ENCODE measurements at places on chromosomes 5 and 9.

- DNase-seq = no peak
Observed at GRCh38 chr5:33629999-33630398, 189.2 kb downstream of the TARS1 start.

GRCh38 chr5:144794922-144795321 is 624.2 kb downstream of the KCTD16 start:
- no peak for DNase-seq

GRCh38 chr9:104858271-104858670 is 69.7 kb downstream of the ABCA1 start:
- no peak for DNase-seq

GRCh38 chr9:13064676-13065075 is 214.8 kb downstream of the MPDZ start:
- DNase-seq = no peak

- DNase-seq = no peak
Observed at GRCh38 chr5:172871536-172871935, 37.5 kb downstream of the ERGIC1 start.

DNA sequence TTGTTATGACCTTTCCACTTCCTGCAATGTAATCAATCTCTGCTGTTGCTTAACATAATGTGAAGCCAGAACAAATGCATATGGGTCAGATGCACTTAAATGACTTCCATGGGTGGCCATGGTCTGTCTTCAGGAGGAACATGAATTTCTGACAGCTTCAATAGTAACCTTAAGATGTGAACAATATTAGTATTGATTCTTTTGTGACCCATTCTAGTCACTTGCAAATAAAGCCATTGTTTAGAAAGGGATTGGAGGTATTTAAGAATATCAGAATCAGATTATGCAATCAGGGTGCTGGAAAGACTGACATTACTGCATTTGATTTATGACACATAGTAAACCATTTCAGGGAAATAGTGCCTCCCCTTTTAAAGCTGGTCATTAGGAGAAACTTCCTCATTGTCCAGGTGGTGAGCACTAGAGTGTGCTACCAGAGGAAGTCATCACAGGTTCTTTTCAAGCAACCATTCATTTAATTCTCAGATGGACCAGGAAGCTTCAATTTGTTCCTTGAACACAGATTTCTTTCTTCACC is 32.1 kb downstream of the GRIN3A start:
- DNase-seq = no peak

DNA sequence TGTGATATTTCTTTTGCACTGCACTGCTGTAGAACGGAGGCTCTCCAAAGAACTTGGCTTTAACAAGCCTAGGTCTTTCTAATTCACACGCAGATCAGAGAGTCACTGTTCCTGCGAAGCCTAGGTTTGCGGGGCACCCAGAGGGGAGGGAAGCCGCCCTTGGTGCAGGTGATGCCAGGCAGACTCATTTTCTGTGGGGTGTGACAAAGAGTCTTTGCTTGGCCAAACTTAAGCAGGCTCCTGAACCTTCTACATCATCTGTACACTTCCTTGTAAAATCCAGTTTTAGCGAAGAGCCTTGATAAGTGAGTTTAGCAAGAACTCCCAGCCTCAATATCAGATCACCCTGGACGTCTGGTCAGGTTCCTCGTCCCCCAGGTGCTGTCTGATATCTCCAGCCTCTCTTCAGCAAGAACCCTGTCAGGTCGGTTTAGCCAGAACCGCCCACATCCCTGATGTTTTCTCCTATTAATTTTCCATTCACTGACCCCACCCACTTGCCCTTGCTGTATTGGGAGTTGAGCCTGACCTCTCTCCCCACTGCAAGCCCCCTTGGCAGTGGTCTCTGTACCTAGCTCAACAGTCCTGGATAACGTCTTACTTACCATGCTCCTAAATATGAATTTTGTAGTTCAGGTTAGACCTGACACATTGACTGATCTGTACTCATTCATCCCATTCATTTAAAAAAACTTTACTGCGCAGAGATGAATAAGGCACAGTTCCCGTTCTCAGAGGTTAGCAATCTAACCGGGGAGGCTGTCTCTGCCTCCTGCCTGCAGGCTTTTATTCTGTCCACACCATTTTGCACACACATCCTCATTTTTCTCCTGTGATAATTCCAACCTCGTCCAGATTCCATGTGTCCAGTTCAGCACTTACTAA is 880 bp upstream of the UBAC1 start:
- no peak for DNase-seq

- no peak for DNase-seq
Observed at GRCh38 chr5:65791712-65792673, 70.0 kb downstream of the NLN start.

GRCh38 chr5:142926549-142926948 is 156.4 kb downstream of the ARHGAP26 start:
- DNase-seq = no peak

GRCh38 chr5:151141535-151141934 is 16.0 kb downstream of the ANXA6 start:
- DNase-seq = peak; percentile 21

- DNase-seq = no peak
Observed at GRCh38 chr5:32022638-32023037, 151.5 kb downstream of the GOLPH3 start.

DNA sequence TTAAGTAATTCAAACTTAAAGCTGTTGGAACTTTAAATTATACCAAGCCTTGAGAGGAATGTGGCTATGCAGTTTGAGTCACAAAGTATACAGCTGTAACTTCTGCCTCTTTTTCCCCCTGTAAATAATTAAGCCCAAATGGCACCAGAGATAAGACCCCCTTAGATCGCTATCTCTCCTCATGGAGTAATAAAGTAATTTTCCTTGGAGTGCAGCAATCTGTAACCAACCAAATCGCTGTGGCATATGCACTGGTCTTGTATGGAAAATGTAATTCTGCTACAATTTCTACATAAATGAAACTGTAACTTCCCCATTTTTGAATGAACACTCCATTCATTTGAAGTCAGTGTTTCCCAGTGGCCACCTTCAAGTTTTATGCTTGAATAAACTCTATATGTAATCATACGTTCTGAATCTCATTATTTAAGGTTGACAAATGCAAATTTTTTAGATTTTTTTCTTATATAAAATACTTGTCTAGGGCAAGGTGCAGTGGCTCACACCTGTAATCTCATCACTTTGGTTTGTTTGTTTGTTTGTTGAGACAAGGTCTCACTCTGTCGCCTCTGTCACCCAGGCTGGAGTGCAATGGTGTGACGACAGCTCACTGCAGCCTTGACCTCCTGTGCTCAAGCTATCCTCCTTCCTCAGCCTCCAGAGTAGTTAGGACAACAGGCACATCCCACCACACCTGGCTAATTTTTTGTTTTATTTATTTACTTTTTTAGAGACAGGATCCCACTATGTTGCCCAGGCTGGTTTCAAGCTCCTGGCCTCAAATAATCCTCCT is 12.3 kb downstream of the SUSD1 start:
- DNase-seq = no peak

DNA sequence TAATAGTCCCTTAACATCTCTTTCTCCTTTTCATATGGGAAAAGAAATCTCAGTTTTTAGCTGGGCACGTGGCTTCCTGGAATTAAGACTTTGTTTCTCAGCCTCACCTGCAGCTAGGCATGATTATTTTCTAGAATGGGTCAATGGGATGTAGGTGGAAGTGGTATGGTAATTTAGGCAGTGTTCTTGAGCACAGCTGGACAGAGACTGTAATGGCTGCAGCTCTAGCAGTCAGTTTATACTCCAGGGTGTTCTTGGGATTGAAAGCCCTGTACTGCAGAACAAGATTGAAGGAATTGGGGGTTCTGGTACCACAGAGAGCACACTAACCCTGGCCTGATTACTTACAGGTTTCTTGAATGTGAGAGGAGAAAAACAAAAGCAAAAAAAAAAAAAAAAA is 455.9 kb upstream of the ZNF608 start:
- no peak for DNase-seq

- DNase-seq = no peak
Observed at GRCh38 chr5:160369990-160370712, at the start of gene C1QTNF2. TSS of gene C1QTNF2 (minus strand) at chr5:160370626. CDS start at chr5:160355011, 15,615 bp downstream.

DNA sequence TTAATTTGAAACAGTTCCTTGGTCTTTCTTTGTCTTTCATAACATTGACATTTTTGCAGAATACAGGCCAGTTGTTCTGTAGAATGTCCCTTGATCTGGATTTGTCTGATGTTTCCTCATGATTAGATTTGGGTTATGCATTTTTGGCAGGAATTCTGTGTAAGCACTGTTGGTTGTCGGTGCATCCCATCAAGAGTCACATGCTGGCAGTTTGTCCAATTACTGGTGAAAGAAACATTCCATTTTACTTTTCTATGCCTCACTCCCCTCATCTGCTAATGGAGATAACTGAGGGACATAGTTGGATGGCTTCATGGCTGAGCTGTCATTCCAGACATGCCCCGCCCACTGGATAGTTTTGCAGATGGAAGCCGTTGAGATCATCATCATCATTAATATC is 7.6 kb upstream of the ZNF618 start:
- no peak for DNase-seq

GRCh38 chr5:159486836-159487235 is 156.5 kb upstream of the IL12B start:
- DNase-seq = no peak

DNA sequence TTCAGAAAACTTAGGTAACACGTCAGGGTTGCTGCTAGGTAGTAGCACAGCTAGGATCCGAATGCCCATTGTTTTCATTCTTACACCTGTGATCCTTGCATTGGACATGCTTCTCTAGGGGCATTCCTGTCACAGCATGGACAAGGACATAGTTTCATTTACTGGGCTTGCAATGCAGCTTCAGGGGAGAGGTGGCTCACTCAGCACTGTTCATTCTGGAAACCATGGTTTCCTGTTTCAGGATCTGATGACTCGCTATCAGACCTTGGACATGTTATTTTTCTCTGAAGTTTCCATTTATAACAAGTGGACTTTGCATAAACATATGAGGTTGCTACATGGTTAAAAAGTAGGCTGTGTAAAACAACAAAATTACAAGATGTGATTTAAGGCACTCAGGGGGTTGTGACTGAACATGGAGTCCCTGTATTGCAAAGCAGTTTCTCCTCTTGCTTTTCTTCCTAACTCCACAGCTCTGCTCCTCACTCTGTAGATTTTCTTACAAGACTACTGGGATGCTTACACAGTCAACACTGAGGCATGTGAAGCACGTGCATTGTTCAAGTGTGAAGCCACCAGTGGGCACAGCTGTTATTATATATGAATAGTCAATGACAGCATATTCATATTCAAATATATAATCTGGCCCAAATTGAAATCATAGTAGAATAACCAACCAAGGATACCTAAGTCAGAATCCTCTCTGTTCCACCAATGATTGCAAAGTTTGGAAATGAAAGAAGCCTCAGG is 66.1 kb upstream of the STK32A start:
- DNase-seq = no peak

GRCh38 chr9:83662933-83663332 is 40.0 kb downstream of the IDNK start:
- no peak for DNase-seq

DNA sequence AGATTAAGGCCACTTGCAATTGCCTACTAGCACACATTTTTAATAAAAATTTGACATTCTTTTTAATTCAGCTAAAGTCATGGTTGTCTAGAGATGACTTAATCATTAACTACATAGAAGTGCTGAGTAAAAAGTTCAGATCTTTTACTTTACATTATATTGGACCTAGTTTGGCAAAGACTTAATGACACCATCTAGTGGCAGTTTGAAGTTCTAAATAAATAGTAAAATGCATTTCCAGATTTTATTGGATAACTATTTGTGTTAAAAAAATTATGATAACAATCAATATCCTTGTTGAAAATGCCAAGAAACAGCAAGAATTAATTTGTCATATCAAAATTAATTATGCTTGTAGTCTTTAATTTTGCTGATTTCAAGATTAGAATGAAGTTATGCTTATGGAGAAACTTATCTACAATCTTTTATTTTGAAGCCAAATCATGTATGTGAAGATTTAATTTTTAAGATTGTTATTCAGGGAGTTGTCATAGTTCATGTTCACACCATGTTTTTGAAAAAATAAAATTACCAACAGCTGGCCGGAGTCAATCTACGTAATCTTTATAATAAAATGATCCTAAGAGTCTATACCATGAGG is 69.6 kb upstream of the PJA2 start:
- DNase-seq = no peak

- no peak for DNase-seq
Observed at GRCh38 chr5:43154469-43154868, 33.8 kb downstream of the ZNF131 start.

DNA sequence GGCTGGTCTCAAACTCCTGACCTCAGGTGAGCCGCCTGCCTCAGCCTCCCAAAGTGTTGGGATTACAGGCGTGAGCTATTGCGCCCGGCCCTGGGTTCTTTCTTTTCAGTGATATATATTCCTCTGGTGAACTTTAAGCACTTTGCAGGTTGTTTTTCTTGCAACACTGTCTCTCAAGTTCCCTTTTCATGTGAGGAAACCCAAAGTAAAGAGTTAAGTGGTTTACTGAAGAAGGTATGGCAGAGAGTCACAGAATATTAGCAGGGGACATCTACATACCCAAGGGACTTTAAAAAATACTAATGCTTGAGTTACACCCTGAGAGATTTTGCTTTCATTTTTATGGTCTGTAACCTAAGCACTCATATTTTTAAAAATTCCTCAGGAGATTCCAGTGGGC is 6.7 kb upstream of the GAPT start:
- no peak for DNase-seq

DNA sequence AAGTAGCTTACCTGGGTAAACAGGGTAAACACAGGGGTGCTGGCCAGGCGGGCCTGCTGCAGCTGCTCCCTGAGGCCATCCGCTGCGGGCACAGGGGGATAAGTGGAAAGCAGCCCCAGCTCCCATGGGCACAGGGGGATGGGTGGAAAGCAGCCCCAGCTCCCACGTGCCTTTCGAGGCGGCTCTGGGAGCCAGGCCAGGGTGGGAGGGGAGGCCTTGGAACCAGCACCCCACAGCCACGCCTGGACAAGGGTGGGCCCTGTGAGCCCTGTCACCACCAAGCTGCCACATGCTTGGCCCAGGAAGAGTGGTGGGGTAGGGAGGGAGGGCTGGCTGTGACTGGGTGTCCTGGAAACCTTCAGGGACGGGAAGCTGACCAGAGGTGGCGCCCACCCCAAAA is 7.8 kb upstream of the CARD9 start:
- no peak for DNase-seq

- DNase-seq = no peak
Observed at GRCh38 chr9:85743275-85744128, 1.7 kb upstream of the AGTPBP1 start.

DNA sequence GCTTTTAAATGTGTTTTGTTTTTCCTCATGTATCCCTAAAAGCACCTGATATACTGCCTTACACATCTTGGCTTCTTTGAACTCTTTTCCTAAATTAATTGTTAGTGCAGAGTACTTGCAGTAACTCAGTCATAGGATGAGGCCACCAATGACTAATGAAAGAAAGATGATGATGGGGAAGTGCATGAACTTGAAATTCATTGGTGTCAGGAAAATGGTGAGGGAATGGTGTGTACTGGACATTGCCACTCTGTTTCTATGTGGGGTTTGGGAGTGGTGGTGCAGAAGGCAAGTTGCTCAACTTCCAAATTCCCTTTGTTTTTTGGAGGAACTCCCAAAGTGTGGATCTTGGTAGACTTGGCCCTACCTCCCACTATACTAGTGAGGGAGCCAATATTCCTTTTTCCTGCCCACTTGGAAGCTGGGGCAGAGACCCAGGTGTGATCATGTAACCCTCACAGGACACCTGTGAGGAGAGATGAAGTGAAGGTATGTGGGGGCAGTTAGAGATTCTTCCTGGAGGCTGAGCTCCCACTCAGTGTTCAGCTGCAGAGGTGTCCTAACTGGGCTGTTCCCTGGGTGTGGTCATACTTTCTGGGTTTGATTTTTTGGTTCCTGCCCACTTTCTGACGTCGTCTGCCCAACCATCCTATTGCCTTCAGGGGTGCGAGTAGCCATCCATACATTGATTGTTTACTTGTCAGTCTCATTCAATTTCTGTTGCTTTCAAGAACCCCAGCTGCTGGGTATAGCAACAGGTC is 298.5 kb downstream of the MAST4 start:
- DNase-seq = no peak
